Thoracic aorta (tissue), 2 donors: ENCODE measurements at places on chromosomes 2 and 18.
A peak's percentile ranks its signal among the peaks of the same experiment; 100 is the strongest.

DNA sequence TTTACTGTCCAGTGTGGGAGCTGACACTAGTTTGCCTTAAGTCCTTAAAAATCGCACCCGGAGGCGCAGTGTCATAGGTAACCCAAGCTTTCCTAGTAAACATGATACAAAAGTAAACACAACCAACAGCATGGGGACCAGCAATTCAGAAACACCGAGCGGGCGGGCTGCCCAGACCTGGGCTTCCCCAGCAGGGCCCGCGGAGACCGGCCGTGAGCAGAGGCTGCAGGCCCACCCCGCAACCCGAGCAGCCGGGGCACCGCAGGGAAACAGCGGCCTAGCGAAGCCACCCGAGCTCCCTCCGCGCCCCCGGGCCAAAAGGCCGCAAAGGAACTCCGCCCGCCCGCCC lies 296 bp downstream of the TTC21B start:
- DNase-seq: peak; percentile 4

GRCh38 chr2:216317831-216318520 lies 54.3 kb downstream of the MARCHF4 start:
- DNase-seq: no peak

DNA sequence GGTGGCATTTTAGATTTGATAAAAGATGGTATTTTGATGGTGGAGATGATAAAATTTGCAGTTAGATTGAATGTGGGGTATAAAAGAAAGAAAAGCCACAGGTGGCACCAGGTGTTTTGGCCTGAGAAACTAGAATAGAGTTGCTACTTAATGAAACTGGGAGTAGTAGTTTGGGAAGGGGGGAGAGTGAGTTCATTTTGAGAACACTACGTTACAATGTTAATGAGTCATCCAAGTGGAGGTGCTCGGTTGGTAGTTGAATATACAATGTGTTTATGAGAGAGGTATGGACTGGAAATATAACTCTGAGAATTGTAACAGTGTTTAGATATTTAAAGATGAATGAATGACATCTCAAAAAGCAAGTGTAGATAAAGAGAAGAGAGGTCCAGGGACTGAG lies 26.4 kb downstream of the EPG5 start:
- no peak for DNase-seq

GRCh38 chr2:215554689-215555498 lies 119.0 kb upstream of the FN1 start:
- no peak for DNase-seq

GRCh38 chr2:61722800-61723199 lies 131.1 kb downstream of the FAM161A start:
- DNase-seq: no peak

- no peak for DNase-seq
Measured at GRCh38 chr2:229784791-229785190, 70.4 kb upstream of the DNER start.

DNA sequence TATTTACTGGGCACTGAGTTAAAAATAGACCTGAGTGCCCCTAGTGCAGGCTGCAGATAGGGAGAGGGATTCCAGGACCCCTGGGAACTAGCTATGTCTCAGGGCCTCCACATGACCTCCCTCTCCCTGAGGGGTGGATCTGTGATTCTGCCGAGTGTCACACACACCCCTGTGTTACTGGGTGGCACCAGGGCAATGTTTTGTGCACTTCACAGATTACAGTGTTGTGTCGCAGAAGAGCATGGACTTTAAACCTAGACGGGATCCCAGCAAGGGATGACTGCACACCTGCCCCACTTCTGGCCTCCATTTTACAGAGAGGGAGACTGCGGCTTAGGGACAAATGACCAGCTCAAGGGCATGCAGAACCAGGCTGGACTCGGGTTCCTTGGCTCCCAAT lies 65.6 kb downstream of the ZFP36L2 start:
- no peak for DNase-seq

GRCh38 chr2:62305421-62306176 lies 109.7 kb downstream of the B3GNT2 start:
- DNase-seq: no peak

- DNase-seq: no peak
Measured at GRCh38 chr2:84033347-84033974, 425.6 kb downstream of the SUCLG1 start.

DNA sequence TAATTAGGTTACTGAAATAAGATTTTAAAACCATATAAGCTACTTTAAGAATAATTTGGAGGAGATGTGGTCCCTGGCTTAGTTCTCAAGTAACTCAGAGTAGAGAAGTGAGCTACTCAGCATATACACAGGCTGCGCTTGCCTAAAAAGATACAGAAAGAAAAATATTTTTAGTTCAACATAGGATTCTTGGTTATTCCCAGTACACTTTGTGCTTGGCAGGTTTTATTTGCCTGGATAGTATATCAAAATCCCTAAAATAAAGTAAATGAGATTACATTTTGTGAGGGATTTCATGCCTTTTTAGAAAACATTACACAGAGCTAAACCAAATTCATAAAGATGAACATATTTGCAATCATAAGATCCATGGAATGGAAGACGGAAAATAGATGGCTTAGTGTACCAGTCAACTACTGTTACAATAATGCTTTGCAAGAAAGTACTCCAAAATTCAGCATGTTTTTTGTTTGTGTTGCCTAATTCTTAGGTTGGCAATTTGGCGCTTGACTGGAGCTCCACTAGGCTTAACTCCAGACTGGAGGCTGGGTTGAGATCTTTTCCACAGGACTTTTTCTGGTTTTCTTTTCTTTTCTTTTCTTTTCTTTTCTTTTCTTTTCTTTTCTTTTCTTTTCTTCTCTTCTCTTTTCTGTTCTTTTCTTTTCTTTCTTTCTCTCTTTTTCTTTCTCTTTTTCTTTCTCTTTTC lies 600.5 kb upstream of the SYT4 start:
- no peak for DNase-seq

GRCh38 chr2:43685357-43685756 lies 9.1 kb upstream of the C1GALT1C1L start:
- no peak for DNase-seq

GRCh38 chr18:54388203-54389142 lies 30.8 kb downstream of the C18orf54 start:
- DNase-seq: no peak

- DNase-seq: no peak
Measured at GRCh38 chr18:22349317-22349898, 68.3 kb downstream of the CTAGE1 start.

GRCh38 chr18:4125627-4126230 lies 329.4 kb downstream of the DLGAP1 start:
- no peak for DNase-seq

GRCh38 chr2:35228584-35228983 lies 1127.0 kb upstream of the CRIM1 start:
- DNase-seq: no peak

DNA sequence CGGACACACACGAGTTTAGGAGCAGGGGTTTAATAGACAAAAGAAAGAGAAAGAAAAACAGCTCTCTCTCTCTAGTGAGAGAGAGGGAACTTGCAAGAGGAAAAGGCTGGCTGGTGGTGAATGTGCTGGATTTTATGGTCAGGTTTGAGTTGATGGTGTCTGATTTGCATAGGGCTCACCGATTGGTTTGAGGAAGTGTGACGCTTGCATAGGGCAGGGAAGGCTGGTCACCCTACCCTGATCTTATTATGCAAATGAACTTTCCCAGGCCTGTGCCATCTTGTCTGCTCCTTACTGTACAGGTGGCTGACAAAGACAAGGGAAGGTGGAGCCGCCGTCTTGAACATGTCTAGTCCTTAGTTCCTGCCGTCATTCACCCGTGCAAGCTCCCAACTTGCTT lies 408.9 kb downstream of the RIT2 start:
- no peak for DNase-seq

GRCh38 chr18:25825056-25825455 lies 265.4 kb downstream of the SS18 start:
- no peak for DNase-seq

DNA sequence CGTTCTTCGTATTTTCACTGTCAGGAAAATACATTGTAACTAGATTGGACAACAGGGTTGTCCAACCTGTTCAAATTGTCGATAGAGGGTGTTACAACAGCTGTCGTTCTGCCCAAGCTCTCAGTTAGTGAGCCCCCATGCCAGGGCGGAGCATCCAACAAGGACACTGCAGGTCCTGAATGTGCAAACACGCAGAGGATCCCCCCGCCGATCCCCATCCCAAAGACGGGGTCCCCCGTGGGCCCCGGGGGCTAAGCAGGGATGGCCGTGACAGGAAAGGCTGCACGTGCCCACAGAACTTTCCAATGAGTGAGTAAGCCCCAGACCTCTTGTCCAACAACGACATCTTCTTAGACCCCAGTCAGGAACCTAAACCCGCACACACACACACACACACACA lies 140.8 kb downstream of the PXDN start:
- no peak for DNase-seq

DNA sequence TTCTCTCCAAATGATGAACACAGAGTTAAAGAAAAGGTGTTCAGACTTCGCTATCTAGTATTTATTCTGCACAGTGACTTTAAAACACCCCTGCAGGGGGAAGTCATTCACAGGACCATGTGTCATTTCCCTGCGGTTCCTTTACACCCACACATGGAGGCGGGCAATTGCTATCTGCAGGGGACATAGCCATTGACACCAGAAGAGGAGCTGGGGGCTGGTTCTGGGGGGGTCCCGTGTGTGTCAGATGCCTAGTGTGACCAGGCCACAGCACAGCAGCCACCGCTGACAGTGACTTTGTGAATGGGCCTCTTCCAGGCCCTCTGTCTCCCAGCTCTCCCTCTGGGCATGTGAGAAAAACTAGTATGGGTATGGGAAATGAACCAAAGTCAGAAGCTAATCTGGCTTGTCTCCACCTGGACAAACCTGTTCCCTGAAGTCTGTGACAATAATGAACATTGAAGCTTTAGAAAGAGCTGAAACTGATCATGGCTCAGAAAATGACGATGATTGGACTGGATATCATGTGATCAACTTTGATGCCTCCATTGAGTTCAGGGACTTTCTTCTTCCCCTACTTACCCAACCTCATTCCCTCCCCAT lies 7.5 kb upstream of the GBX2 start:
- no peak for DNase-seq

GRCh38 chr2:111208639-111209038 lies 87.9 kb downstream of the BCL2L11 start:
- DNase-seq: no peak

- no peak for DNase-seq
Measured at GRCh38 chr2:34570266-34570872, 971.3 kb upstream of the FAM98A start.

- no peak for DNase-seq
Measured at GRCh38 chr2:109644571-109645275, 30.6 kb downstream of the SOWAHC start.

DNA sequence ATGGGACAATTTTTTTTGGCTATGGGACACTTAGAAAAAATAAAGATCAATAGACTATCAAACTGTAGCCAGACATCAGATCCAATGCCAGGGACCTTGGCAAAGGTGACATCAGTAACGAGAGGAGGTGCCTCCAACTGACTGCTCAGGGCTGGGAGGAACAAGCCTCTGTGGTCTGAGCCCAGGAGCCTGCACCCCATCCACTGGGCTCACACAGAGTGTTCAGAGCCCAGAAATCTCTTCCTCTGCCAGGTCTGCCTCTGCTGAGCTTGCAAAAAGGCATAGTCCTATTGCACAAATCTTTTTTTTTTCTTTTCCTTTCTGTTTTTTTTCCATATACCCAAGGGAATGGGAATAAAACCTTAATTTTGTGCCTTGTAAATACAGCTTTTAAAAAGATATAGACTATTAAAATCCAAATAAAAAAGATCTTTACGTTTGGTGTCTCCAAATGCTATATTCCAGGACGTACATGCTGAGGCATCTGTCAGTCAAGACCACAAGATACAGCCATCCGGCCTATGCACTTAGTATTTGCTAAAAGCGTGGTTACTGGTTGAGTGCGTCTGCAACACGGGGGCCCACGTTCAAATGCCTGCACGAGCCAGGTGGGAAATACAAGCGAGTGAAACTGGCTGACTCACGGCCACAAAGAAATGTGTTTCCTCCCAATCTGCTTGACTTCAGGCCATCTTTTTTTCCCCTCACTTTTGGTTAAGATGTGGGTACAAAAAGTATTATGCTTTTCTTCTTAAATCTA lies 7.8 kb upstream of the ARHGAP25 start:
- no peak for DNase-seq

DNA sequence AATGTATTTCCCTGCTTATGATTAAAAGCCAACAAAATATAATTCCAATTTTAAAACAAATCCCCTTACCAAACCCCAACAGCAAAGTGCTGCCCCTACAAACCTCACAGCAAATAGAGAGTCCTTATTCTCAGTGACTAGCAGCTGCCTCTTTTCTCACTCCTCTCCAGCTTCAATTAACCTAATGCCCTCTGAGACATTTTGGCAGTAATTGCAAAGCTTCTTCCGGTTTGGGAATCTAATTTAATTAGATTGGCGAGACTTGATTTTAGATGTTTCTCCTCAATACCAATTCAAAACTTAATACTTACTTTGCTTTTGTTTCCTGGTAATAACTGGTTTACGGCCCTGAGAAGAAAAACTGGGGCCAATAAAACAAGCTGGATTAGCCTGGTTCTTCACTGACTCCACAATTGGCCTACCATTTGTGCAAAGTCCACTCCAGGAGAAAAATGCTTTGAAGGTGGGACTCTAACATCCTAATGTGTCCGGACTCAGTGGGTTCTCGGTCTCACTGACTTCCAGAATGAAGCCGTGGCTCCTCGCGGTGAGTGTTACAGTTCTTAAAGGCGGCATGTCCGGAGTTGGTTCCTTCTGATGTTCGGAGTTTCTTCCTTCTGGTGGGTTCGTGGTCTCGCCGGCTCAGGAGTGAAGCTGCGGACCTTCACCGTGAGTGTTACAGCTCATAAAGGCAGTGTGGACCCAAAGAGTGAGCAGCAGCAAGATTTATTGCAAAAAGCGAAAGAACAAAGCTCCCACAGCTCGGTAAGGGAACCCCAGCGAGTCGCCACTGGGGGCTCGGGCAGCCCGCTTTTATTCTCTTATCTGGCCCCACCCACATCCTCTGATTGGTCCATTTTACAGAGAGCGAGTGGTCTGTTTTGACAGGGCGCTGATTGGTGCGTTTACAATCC lies 52.8 kb downstream of the SLC35F5 start:
- DNase-seq: no peak

- DNase-seq: no peak
Measured at GRCh38 chr2:35410431-35411061, 945.0 kb upstream of the CRIM1 start.

DNA sequence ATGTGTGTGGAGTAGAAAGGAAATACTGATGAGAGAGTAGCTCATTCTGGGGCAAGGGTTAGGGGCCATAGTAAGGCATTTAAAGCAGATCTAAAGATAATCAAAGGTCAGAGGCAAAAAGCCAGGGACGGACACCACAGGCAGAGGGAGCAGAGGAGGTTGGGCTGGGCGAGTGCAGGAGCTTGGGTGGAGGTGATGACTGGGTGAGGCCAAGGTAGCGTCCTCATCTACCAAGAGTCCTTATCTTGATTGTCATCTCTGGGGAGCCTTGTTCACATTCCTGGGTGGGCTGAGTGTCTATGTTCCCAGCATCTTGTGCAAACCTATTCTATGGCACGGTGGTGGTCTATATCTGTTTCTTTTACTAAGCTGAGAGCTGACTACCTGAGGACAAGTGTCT lies 26.1 kb upstream of the SAG start:
- no peak for DNase-seq

GRCh38 chr2:26628561-26629345 lies 12.4 kb downstream of the CIB4 start:
- DNase-seq: no peak
